Muscle of leg (tissue), 16 donors: ENCODE measurements at places on chromosomes 6 and 20. TPM values are rescaled to one million over a fixed set of nuclear protein-coding genes. Genes with fewer than 3 reads are reported as not detected.

DNA sequence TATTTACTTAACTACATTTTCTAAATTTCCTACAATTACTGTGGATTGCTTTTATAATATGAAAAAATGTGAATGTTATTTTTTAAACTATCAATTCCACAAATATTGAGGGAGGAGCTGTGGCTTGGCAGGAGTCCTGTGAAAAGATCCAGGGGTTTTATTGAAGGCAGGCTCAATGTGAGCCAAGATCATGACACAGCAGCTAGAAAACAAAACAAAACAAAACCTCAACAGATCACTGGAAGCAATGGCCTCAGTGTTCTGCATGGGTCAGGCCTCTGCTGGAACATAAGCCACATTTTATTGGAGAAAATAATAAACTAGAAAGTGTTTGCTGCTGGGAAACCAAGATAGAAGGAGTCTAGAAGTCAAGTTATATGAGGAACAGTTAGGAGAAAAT, 19.4 kb upstream of the RCAN2 start:
- peak; percentile 90 for DNase-seq

Gene MICB
- polyA plus RNA-seq: 0.53 TPM

DNA sequence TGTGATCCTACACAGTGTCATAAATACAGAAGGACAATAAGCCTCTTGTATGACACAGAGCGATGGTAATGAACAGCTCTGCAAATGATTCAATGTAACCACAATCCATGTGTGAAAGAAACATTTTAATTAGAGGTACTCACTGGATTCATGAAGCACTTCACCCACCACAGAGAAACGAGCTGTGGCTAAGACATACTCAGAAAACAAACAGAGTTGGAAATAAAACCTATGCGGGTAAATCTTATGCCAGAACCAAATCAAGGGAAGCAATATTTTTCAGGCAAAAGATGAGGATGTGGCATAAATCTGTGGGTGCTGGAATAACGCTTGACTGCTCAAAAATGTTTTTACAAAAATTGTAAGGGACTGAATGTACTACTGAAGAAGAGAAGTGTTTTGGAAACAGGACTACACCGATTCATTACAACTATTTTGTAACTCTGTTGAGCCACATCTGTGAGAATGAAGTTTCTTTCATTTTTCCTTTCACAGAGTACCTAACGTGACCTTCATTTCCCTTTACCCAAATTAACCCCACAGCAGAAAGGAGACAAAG, 112.1 kb downstream of the WDR27 start:
- DNase-seq: peak; percentile 11

DNA sequence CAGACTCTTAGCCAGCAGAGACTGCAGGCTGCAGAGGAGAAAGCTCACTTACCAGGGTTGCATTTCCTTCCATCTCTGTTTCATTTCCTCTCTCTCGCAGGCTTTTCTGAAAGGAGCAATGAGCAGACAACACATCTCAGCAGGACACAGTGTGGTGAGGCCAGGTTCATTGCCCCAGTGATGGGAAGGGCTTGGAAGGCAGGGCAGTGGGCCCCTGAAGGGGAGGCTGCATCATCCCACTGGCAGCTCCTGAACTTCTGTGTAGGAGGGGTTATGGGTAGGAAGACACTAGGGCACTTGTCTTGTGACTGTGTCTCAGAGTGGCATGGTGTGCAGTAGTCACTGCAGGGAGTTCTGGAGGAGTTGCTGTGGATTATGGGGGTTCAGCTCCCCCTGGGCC, 246.8 kb downstream of the QKI start:
- DNase-seq: no peak

- no peak for DNase-seq
These were observed 20.3 kb downstream of the CYB5R4 start for GRCh38 chr6:83879746-83880145.

Gene PROCR
- 45.1 TPM for polyA plus RNA-seq

DNA sequence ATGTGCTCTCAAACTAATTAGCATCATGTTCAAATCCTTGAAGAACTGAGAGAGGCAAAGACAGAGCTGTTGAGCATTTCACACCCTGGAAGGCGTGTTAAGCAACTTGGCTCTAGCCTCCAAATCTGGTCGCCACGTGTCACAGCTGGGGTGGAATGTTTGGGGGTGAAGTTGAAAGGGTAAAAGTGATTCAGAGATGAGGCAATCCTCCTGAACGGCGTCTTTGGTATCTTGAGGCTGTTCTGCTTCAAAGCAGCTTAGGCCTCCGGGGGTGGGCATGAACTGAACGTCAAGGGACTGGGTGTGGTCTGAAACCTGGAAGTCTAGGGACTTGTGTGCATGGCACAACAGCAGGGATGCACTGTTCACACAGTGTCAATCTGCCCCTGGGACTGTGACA, 62.3 kb downstream of the TRAM2 start:
- no peak for DNase-seq
